Activated naive CD4-positive, alpha-beta T cell treated with anti-CD3 and anti-CD28 coated beads for 36 hours (primary cell): ENCODE measurements at places on chromosomes 2 and 18. TPM values are rescaled to one million over a fixed set of nuclear protein-coding genes. Genes with fewer than 3 reads are reported as not detected.

GRCh38 chr2:55887351-55887750, 36.2 kb downstream of the EFEMP1 start:
- no peak for DNase-seq

DNA sequence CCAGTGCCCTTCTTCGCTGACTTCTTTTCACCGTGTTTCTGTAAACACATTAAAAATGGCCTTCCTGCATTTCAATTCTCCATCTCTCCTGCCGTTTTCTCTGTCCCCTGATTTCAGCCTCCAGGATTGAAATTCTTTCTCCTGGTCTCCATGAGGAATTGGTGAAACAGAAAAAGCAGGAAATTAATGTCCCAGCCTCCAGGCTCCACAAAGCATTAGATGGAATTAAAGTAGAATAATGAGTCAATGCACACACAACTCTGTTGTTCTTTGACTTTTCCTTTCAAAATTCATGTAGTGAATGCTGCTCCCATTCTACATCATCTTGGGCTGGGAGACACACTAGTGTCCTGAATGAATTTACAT, 209.5 kb downstream of the KLHL29 start:
- no peak for DNase-seq

The EVA1A gene
- total RNA-seq, result not detected

DNA sequence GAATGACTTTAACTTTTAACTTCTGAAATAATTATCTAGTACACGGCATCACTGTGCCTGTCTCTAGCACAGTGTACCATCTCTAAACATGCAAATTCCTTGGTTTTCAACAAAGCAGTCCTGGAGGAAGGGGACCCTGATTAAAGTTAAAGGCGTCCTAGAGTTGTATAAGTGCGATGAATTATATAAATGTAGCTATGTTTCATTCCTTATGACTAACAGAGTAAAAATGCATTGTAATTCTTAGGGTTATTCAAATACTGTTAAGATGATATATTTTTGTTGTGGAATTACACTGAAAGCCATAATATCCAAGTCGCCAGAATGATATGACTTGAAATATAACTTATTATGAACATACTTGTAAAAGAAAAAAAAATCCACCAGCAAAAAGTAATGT, 544.9 kb upstream of the LINC00305 start:
- no peak for DNase-seq

GRCh38 chr2:96928277-96928781, 58.1 kb downstream of the FAM178B start:
- no peak for DNase-seq
